ENCODE measurements at places on chromosomes 11 and 22.

GRCh38 chr11:115910379-115910778, 406.2 kb upstream of the CADM1 start:
- no peak for DNase-seq

DNA sequence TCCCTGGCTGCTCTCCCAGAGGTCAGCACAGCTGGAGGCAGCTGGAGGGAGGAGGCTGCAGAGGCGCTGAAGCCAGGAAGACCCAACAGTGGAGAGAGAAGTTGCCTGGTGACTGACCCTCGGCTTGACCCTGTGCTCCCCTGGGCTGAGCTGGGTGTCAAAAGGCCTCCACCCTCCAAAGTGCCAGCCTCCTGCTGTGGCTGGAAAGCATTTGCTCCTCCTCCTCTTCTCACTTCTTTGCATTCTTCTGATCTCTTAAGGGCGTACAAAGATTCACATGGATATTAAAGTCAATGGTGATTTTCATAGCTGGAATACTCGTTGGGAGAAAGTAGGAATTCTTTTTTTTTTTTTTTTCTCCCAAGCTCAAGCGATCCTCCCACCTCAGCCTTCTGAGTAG, 91.7 kb downstream of the MED15 start:
- DNase-seq, result no peak

GRCh38 chr11:86803136-86804045, 3.0 kb downstream of the PRSS23 start:
- no peak for DNase-seq

- no peak for DNase-seq
These were observed 87.9 kb upstream of the SORL1-AS1 start for GRCh38 chr11:121540627-121541026.

DNA sequence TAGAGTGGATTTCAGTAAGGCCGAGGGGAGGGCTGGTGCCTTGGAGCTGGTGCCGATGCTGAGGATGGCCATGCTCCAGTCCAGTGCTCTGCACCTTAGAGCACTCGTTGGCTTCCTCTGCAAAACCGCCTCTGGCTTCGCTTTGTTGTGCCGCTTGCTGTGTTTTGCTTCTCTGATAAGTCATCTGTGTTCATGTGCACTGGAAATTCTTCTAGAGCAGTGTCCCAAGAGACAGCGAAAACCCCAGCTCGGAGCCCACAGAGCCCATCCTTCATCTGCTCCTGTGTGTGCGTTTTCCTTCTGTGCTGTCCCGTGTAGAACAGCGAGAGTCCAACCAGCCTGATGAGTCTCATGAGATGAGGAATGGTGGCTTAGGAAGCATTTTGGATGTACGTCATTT, 12.1 kb downstream of the FAM118A start:
- DNase-seq, result no peak

GRCh38 chr11:66745356-66746235, 16.6 kb upstream of the SPTBN2 start:
- no peak for DNase-seq

DNA sequence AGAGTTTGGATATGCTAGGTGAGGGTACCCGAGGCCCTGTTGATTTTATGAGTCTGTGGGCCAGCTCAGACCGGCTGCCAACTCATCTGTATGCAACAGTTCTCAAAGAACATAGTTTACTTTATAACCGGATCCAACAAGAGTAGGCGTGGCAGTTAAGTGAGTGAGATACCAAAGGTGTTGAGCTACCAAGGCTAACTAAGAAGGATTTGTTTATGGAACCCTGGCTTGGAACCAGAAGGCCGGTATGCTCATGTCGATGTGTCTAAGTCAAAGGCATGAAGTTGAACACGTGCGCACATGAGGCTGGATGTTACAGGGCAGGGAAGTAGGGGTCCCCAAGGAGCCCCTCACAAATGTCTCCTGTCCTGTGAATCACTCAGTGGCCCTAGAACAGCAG, at the start of gene KCNJ1:
Gene KCNJ1, minus strand, starts transcription at position 20 of the 400 bp plus-strand sequence. CDS start 27,053 bp downstream, outside the sequence.
- no peak for DNase-seq

DNA sequence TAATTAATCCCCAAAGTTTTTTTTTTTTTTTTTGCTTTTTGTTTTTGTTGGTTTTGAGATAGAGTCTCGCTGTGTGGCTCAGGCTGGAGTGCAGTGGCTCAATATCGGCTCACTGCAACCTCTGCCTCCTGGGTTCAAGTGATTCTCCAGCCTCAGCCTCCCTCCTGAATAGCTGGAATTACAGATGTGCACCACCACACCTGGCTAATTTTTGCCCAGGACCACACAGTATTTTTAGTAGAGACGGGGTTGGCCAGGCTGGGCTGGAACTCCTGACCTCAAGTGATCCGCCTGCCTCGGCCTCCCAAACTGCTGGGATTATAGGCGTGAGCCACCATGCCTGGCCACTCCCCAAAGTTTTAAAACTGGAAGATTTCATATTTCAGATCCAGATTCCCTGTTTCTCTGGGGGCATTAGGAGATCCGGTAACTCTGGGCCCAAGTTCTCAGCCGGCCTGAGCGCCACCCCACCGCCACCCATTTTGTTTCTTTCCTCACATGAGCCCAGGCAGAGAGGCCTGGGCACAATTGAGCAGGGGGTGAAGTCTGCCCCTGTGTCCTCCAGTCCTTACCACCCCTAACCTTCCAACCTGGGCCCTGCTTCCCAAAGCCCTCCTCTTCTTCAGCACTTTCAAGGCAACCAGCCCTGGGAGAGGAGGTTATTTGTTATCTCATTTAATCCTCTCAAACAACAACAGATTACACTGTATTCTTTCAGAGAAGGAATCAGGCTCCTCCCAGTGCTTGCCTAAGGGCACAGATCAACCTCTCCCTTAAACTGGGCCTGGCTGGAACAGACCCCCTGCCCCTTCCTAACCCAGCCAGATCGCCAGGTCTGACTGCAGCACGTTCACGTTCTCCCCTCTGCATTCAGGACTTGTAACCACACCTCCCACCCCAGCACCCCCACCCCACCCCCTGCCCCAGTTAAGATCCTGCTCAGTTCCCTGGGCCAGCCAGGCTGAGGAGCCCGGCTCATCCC, 1.9 kb upstream of the CSNK1E start:
- no peak for DNase-seq

DNA sequence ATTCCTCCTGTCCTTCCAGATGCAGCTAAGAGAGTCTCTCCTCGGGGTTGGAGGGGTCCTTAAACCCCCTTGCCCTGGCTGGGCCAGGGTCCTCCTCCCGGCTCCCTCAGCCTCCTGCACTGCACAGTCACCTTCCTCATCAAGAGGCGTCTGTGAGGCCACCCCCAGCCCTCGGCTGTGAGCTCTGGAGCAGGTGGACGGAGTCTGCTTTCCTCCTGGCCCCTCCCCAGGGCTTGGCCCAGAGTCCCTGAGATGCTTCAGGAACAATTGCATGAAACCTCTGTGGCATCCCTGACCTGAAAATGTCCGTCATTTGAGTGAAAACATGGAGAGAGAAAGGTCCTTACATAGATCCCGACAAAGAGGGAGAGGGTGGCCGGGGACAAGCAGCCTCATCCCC, 6.7 kb upstream of the FGF3 start:
- DNase-seq, result no peak

GRCh38 chr11:111633248-111633647, 31.0 kb downstream of the SIK2 start:
- no peak for DNase-seq

DNA sequence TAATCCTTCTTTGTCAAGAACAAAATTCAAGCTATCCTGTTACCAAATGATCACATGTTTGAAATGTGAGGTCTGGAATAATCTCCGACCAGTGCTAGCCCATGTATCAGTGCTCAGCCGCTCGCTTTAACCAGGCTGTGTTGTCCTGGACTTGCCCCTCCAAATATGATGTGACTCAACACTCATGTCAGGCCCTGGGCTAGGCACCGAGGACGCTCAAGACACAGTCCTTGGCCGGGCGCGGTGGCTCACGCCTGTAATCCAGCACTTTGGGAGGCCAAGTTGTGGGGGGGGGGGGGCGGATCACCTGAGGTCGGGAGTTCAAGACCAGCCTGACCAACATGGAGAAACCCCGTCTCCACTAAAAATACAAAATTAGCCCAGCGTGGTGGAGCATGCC, 54.1 kb upstream of the WNT7B start:
- DNase-seq, result no peak

DNA sequence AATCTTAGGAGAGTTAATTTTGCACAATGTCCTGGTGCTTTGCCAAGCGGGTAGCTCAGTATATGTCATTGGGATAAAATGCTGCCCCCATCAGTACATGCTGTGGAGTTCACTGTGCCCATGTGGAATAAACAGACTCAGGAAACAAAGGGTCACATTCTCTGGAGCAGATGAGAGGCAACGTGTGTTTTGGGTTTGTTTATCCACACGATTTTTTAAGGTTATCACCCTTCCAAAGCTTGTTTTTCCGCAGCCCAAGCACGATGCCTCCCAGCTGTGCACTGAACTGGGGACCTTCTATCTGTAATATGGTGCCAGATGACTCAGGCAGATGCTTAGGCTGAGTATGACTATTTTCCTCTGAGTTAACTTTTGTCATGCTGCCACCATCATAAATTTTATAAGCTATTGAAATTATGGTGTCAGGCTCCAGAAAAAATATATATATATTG, 6.5 kb downstream of the OR4D6 start:
- DNase-seq, result no peak

GRCh38 chr11:44780940-44781631, 54.3 kb downstream of the TSPAN18 start:
- DNase-seq, result no peak

DNA sequence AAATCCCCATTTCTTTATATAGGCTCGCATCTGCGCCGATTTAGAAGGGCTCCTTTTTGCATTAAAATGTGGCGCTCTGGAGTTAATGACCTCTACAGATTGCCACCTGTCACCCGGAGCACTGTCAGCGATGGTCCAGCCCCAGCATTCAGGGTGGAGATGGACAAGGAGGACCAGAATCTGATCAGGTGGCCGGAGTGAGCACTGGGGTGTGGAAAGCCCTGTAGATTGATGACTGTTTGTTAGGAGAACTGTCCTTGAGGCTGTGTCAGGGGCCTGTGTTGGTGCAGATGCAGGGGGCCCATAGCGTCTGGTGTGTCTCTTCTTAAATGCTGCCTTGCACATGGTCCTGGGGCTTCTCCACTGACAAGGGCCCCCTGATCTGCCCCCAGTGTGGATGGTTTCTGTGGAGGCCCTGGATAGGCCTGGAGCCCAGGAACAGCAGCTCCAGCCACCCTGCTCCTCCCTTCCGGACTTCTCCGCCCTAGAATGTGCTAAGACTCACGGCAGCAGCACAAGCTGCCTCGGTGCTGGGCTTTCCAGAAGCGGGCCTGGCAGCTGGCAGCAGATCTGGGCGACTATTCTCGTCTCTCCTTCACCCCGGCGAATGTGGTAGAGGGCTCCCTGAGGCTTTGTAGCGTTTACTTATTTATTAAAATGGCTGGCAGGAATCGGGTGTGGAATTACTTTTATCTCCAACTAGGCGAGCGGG, 1333.3 kb downstream of the BRD1 start:
- DNase-seq, result no peak

- DNase-seq, result peak; percentile 35
These were observed 618.7 kb upstream of the CADM1 start for GRCh38 chr11:116122697-116123472.

- DNase-seq, result peak; percentile 54
These were observed 6.0 kb upstream of the CD248 start for GRCh38 chr11:66322732-66323427.

DNA sequence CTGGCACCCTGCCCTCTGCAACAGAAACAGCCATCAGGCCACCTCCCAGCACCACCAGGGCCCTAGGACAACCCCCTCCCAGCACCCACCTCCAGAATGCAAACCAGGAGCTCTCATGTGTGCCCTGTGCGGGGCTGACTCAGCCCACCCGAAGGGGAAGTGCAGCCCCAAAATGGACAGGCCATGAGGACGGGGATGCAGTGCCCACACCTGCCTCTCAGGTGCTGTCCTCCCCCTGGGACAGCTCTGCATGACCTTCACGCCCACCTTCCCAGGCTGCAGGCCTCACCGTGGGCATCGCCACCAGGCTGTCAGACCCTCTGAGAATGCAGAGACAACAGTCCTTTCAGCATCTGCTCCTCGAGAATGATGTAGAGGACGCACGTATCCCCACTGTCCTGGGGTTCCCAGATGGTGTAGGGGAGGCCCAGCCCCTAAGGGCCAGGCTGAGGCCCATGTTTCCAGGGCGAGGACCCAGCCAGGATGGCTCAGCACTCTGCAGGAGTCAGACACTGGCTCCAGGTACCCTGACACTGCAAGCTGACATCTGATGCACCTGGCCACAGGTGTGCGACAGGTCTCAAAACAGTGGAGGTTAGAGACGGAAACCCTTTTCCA, 13.5 kb downstream of the MOB2 start:
- no peak for DNase-seq

- DNase-seq, result no peak
These were observed 33.6 kb downstream of the ASRGL1 start for GRCh38 chr11:62370743-62371440.

DNA sequence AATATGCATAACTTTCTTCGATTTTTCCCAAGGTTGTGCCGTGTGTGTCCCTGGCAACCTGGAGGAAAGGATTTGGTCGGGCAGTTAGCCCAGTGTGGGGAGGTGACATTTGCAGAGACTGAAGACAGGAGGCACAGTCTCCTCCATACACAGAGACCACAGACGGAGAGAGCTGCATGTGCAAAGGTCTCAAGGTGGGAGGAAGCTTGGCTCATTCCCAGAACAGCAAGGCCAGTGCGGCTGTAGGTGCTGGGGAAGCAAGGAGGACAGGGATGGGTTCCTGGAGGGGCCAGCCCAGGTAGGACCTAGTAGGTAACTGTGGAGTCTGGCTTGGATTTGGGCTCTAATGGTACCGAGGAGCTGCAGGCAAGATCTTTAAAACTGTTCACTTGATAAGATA, 20.7 kb upstream of the CPT1A start:
- no peak for DNase-seq

DNA sequence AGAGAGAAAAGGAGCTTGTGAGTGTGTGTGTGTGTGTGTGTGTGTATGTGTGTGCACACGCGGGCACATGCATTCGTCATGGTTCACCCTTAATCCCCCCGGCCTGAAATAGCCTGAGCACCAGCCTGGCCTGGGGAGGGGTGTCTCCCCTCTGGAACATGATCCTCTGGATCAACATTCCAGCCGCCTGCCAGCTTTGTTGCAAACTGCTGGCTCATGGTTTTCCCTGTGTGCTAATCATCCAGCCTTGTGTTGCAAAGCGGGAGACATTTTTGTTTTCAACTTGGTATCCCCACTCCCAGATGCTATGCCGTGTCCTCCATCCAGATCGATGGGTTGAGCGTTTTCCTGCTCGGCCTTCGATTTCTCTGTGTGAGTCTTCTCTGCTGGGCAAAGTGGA, 94.3 kb downstream of the FEZ1 start:
- peak; percentile 75 for DNase-seq
